ENCODE measurements at places on chromosomes 4 and X.

GRCh38 chrX:47958761-47959342, 44.9 kb downstream of the ZNF182 start:
- no peak for DNase-seq

GRCh38 chr4:142265536-142265935, 580.6 kb downstream of the INPP4B start:
- DNase-seq, result no peak

- DNase-seq, result no peak
These were observed 47.8 kb upstream of the CLNK start for GRCh38 chr4:10732235-10732913.

GRCh38 chr4:25069014-25069413, 38.3 kb upstream of the LGI2 start:
- no peak for DNase-seq
